NCI-H1417 (cell line): ENCODE measurements at places on chromosomes 5 and 9.

DNA sequence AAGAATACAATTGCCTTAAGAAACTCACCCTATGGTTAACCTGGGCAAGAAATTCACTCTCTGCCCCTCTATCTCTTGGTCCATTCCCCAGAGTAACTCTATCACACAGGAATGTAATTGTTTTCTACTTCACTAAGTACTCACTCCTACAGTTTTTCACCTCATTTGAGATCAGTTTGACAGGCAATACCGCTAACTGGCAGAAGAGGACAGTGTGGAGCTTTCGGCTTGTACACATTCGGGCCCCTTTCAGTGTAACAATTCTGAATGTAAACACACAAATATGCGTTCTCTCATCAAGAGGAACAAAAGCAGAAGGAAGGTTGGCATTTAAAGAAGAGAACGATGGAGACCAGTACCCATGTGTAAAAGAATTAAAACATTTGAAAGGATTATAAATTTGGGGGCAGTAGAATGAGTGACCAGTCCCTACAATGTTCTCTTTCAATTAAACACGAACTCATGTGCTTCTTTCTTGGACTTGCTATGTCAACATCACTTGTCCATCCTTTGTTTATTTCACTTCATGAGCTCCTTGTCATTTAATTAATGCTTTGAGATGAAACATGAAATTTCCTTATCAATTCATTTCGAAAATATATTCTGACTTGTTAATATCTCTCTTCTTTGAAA is 188.5 kb upstream of the GRAMD2B start:
- DNase-seq, result no peak

DNA sequence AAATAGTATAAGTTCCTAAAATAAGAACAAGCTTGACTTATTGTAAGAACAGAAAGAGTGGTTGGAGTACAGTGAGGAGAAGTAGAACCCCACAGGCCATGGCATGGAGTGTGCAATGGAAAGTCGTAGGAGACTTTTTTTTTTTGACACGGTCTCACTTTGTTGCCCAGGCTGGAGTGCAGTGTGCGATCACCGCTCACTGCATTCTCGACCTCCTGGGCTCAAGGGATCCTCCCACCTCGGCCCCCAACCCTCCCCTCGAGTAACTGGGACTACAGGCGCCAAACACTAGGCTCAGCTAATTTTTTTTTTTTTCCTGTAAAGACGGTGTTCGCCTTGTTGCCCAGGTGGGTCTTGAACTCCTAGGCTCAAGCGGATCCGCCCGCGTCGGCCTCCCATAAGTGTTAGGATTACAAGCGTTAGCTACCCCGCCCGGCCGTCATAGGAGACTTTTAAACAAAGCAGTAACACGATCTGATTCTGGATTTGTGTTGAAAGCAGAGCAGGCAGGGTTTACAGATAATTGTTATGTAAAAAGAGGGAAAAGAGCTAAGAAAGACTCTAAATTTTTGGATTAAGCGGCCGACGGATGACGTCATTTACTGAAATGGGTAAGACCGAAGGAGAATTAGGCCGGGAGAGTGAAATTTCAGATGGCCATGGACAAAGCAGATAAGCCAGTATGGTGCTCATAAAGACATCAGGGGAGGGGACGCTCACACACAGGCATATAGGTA is 752 bp downstream of the TSTD2 start:
- DNase-seq, result peak; percentile 67

DNA sequence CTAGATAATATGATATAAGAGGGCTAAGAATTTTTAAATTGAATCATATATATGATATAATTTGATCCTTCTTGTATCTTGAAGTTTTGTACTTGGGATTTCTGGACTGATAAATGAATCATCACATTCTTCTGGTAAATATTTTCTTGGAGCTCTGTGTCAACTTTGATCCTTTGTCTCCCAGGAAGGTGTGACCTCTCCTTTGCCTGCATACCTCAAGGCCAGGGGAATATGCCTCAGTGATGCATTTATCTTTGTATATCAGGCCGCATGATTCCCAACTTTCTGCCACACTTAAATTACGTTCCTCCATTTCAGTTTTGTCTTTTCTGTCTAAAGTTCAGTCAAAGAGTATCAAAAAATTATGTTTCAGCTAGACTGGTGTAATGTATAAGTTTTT is 101.2 kb downstream of the NLN start:
- no peak for DNase-seq

- DNase-seq, result no peak
These were observed 249.1 kb downstream of the DIRAS2 start for GRCh38 chr9:90393365-90394152.

GRCh38 chr5:126707080-126707479 is 69.9 kb upstream of the LMNB1 start:
- no peak for DNase-seq

GRCh38 chr5:154164249-154164581 is 26.3 kb upstream of the GALNT10 start:
- DNase-seq, result peak; percentile 50

GRCh38 chr5:154264549-154265196 is 74.1 kb downstream of the GALNT10 start:
- no peak for DNase-seq

DNA sequence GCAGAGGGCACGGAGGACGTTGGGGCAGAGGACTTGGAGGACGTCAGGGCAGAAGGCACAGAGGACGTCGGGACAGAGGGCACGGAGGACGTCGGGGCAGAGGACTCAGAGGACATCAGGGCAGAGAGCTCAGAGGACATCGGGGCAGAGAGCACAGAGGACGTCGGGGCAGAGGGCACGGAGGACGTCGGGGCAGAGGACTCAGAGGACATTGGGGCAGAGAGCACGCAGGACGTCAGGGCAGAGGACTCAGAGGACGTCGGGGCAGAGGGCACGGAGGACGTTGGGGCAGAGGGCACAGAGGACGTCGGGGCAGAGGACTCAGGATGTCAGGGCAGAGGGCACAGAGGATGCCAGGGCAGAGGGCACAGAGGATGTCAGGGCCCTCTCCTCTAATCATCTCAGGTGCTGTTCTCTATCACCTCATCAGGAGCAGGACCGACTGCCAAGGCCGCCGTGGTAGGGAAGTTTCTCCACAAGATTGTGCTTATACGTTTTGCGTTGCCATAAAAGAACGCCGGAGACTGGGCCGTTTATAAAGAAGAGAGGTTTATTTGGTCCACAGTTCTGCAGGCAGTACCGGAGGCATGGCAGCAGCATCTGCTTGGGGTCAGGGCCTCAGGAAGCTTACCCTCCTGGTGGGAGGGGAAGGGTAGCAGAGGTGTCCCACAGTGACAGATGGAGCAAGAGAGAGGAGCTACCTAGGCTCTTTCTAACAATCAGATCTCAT is 29.4 kb upstream of the ADAMTS2 start:
- DNase-seq, result no peak

GRCh38 chr9:114272739-114273431 is 50.0 kb upstream of the ORM1 start:
- DNase-seq, result no peak

DNA sequence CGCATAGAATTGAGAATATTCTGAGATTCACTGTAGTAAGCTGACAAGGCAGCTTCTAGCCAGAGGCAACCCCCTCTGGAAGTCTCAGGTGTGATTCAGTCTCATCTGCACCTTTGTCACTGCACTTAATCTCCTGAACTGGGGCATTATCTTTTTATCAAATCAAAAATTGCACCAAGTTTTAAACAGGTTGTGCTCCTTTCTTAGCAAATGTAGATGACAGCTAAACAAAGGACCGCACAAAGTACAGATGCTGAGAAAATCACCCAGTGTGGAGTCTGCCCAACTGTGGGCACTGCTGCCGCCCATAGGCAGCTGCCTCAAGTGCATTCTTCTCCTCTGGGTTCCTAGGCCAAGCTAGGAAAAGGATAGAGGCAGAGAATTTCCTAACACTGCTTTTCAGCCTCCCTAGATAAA is 51.1 kb downstream of the STARD4 start:
- DNase-seq, result peak; percentile 50

- no peak for DNase-seq
These were observed 159.5 kb upstream of the CDH10 start for GRCh38 chr5:24804221-24804681.

- no peak for DNase-seq
These were observed 11.4 kb upstream of the DUSP1 start for GRCh38 chr5:172782169-172783039.

DNA sequence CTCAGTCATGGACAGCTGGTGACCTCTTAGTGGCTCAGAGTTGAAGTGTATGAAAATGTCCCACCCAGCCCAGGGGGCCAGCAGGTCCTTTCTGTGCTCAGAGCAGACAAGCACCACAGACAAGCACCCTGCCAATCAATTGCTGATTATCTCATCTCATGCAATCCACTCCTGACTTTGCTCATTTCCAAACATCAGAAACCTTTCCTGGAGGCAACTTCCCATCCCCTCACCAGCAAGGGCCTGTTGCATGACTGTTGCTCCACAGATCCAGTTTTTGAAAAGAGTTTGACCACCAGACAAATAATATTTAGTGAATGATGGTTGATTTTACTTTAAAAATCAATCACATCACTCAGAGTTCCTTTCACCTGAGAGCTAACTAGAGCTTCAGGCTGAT is 397.3 kb upstream of the KLF4 start:
- DNase-seq, result no peak

DNA sequence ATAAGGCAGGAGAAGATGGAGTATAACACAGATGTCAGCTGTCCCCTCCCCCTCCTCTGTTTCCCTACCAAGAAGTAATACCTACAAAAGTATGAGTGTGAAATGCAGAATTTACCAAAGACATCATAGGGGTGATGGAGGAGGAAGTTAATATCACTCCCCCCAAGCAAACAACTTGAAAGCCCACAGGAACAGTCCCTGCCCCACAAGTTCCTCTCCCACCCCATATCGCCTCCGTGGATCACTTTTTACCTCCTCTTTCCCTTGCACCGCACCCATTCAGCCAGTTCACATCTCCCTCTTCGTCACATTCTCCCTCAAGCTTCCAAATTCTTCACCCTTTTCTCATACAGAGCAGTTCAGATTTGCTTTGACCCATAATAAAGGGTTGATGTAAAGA is 7.0 kb upstream of the SIL1 start:
- DNase-seq, result no peak

- no peak for DNase-seq
These were observed 455.9 kb downstream of the ACTL7B start for GRCh38 chr9:108399851-108400250.

DNA sequence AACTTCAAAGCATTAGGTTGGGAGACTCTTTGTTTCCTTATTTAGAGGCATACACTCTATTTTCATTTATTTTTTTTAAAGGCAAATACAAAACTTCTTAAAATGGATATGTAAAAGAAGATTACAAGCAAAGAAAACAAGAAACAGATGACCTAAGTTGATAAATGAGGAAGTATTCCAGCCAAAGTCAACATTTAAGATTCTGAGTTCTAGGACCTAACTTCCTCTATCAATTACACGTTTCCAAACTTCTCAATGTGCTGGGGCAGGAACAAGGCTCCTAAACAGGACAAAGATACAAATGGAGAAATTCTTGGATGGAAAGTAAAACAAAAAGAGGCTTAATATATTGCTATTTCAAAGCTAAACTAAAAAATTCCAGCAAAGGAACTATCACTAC is 89.5 kb downstream of the TLE1 start:
- DNase-seq, result no peak

DNA sequence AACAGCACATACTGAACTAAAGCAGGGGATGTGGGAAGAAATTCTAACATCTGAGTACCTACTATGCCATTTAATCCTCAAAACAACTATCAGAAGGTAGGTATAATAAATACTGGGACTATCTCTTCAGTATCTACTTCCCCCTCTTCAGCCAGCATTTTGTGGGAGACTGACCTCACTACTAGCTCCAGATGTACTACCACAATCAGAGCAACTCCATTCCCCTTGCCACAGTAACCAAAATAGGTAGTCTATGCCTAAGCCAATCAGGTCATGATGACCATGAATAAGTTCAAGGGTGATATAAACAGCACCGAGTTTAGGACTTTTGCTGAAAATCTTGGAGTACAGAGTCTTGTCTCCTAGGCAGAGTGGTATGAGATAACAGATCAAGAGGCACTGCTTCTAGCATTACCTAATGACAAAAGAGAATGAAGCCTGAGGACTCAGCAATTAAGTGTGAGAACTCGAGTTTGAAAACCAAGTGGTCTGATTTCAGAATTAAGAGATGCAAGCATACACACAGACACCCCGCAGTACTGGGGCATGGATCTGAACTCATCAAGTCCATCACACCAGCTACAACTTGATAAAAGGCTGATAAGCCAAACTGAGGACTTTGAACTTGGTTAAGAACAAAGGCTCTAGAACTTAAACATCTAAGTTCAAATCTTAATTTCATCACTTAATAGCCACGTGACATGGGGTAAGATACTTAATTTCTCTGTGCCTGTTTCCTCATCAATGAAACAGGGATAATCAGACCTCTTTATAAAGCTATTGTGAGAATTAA is 9.7 kb downstream of the FNIP1 start:
- no peak for DNase-seq

- peak; percentile 32 for DNase-seq
These were observed 41.3 kb downstream of the PFDN1 start for GRCh38 chr5:140261403-140262171.

DNA sequence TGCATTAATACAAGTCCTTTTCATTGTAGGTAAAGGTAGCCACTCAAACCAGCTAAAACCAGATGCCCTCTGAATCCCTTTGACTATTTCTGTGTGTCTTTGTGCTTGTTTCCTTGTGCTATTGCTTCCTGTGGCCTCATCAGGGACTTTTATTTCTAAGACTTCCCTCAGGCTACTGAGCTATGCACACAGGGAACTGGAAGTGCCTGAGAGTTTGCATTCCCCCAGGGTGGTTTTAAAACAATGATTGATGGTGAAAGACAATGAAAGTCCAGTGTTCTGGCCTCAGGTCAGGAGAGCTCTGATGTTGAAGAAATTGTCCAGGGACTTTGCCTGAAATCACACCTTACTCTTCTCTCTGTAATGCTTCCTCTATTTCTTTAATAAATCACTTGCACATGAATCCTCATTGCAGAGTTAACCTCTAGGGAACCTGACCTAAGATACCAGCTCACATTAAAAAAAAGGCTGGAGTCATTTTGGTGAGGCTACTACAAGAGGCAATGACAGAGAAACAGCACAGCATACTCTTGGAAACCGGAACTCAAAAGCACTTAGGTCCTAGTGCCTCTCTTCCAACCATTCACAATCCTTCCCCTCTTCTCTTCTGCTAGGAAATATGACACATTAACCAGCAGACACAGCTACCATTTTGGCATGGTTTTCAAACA is 158.1 kb upstream of the NREP start:
- DNase-seq, result no peak

DNA sequence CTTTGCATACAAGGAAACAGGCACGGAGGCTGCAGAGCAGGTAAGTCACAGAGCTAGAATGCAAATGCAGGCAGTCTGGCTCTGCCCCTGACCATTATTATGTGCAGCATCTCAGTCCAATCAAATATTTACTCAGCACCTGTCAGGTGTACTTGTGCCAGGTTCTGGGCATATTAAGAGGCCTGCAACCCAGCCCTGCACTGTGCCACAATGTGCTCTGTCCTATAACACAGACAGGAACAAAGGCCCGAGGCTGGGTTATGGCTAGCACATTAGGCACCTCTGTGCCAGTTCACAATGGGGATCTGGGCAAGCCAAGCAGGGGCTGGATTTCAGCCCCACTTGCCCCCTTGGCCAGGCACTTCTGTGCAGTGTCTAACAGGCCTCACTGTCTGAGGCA is 14.0 kb downstream of the ARL15 start:
- peak; percentile 20 for DNase-seq

- DNase-seq, result no peak
These were observed 80.3 kb downstream of the OSMR start for GRCh38 chr5:38926121-38926520.
